Peyer's patch (tissue), 4 donors: ENCODE measurements at places on chromosomes 7 and 10. TPM values are rescaled to one million over a fixed set of nuclear protein-coding genes. Genes with fewer than 3 reads are reported as not detected.

GRCh38 chr7:131285556-131285955 is 42.1 kb upstream of the MKLN1 start:
- DNase-seq = no peak

DNA sequence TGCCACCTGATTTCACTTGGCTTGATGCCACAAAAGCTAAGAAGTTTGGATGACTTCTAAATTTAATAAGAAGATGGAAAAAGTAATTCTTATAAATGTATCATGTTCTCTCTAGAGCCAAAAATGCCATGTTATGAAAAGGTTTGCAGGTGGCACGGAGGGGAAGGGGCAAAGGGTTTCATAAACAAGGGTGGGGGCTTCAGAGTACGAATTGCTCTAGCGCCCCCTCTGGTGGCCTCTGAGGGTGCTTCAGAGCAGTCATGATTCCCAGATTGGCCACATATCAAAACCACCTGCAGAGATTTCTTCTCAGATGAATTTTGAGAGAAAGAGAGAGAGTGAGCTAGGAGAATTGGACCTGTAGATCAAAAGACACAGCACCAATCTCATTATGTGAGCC is 208.6 kb upstream of the YAE1 start:
- no peak for DNase-seq

DNA sequence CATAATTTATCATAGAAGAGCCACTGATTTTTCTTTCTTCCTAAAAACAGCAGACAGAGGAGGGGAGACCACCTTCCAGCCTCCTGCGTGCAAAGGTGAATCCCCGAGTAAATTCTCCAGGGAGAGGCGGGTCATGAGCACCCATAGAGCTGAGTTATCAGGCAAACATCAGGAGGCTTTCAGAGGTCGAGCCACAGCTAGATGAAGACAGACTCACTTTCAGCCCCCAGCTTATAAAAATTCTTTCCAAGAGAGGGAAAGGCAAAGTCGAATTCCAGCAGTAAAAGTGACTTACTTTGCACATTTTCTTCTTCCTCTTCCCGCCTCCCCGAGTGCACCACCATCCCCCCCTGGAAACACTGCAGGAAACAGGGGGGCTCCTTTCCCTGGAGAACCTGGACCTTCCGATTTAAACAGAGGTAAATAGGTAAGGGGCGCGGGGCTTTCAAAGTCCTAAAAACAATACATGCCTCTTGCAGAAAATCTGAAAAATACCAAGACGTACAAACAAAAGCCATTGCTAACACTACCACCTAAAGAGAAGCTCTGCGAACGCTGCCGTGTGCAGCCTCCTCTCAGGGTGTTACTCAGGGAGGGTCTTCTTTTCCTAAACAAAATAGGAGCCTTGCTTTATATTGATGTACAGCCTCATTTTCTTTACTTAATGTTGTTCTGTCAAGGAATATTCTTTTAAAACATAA is 163.8 kb downstream of the SVIL start:
- no peak for DNase-seq

GRCh38 chr10:34995925-34996324 is 94.2 kb downstream of the CUL2 start:
- no peak for DNase-seq

GRCh38 chr7:84337429-84337828 is 142.8 kb upstream of the SEMA3A start:
- no peak for DNase-seq

GRCh38 chr7:137196648-137197047 is 146.9 kb downstream of the PTN start:
- no peak for DNase-seq

DNA sequence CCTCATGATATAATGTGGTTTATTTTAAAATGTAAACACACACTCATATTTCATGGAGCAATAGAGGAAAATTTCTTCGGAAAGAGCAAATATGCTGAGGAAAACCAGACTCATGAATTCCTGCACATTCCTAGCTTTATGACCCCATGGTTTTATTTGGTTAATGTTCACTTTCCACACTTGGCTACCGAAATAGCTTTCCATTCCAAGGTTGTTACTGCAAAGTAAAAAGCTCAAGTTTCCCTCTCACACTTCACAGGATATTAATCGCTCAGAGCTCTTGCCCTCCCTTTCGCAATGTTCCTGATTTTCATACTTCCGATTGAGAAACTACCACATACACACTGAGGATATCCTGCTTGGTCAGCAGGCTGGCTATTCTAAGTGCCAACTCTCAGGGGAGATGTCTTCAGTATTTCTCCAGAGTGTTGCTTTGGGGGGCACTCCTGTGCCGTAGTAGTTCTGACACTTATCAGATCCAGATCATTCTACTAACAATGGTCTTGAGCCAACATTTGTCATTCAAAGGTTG is 77.5 kb upstream of the STEAP1B start:
- DNase-seq = no peak

- DNase-seq = no peak
Measured at GRCh38 chr10:124724279-124725027, 19.7 kb downstream of the FAM53B start.

- DNase-seq = no peak
Measured at GRCh38 chr10:26361971-26362370, 76.2 kb upstream of the APBB1IP start.

- DNase-seq = no peak
Measured at GRCh38 chr7:15315678-15316077, 246.1 kb downstream of the AGMO start.

DNA sequence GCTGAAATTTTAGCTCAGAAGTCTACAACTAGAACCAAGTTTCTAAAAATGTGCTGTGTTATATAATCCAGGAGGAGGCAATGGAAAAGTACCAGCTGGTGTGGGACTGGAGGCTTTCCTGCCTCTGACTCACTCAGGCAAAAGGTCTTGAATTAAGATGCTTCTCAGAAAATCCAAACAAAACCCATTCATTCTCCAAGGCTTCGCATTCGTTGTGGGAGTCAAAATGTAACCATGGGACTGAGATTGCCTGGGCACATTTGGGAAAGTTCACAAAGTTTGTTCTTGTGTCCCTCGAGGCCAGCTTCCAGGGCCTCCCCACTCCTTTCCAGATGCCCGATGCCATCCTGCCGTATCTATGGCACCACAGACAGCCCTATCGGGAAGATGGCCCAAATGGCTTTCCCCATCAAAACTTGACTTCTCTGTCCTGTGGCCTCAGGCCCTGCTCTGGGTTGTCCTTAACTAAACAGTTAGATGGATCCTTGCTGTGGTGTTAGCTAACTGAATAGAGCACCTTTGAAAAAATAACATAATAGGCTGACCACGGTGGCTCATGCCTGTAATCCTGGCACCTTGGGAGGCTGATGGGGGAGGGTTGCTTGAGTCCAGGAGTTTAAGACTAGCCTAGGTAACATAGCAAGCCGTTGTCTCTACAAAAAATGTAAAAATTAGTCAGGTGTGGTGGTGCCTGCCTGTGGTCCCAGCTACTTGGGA is 180.5 kb downstream of the PFKFB3 start:
- DNase-seq = no peak

Gene WDFY4
- 7.6 TPM for total RNA-seq

Gene GOLGA7B
- 0.88 TPM for total RNA-seq
